Peyer's patch (tissue), 4 donors: ENCODE measurements at places on chromosomes 13 and 19.

GRCh38 chr19:7857727-7858108 lies 16.5 kb downstream of the PRR36 start:
- no peak for DNase-seq

GRCh38 chr13:97264663-97265062 lies 42.5 kb downstream of the MBNL2 start:
- DNase-seq = no peak

DNA sequence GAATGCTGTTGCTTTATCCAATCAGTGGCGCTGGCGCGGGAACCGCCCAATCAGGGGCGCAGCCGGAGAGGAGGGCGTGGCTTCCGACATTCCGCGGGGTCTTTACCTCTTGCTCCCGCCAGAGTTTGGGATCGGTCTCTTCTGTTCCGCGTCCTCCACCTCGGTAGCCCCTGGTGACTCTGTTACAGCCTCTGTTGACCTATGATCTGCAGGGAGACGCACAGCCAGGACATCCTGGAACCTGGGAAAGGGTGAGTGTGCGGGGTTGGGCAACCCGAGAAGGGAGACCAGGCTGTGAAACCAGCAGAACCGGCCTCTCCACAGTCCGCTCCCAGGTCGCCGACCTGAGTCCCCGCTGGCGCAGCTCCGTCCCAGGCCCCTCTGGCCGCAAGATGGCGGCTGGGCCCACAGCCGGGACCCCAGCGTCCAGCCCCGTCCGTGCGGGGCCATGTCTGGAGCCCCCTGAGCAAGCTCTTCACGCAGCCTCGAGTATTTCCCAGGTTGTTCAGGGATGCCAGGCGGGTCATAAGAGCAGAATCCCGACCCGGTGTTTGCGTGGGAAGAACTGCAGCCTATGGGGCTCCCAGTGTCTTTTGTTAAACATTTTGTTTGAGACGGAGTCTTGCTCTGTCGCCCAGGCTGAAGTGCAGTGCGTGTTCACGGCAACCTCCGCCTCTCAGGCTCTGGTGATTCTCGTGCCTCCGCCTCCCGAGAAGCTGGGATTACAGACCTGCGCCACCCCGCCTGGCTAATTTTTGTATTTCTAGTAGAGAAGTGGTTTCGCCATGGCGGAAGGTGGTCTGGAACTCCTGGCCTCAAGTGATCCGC lies 4.4 kb upstream of the ZNF681 start:
- peak; percentile 95 for DNase-seq

DNA sequence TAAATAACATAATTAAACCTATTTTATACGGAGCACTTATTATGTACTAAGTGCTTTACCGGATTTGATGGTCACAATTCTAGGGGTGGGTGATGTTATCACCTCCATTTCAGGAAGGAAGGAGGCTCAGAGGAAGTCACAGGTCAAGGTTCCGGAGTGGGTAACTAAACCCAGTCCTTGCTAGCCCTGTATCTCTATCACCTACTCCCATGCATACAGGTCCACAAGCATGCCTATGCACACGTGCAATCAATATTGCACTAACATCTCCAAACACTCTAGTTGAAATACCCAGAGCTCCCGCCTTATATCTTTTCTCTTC lies 17.8 kb upstream of the FOSB start:
- no peak for DNase-seq

DNA sequence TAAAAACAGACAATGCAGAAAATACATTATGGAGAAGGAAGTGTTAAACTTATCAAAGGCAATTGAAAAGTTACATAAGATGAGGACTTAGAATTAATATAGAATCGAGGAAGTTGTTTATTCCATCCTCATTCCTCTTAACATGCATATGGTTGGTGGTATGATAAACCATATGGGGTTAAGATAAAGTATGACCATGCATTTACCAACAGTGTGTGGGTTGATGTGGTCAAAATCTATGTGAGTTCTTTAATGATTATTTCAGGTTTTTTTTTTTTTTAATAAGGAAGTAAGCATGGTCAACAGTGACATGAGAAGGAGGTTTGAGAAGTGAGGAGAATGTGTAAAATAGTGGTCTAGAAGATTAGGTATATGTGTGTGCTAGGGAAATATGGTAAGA lies 94.5 kb downstream of the TDRD3 start:
- no peak for DNase-seq

GRCh38 chr13:51635137-51635878 lies 51.0 kb downstream of the WDFY2 start:
- no peak for DNase-seq
